Body of pancreas (tissue), 4 donors: ENCODE measurements at places on chromosomes 1 and 21. TPM values are rescaled to one million over a fixed set of nuclear protein-coding genes. Genes with fewer than 3 reads are reported as not detected.

DNA sequence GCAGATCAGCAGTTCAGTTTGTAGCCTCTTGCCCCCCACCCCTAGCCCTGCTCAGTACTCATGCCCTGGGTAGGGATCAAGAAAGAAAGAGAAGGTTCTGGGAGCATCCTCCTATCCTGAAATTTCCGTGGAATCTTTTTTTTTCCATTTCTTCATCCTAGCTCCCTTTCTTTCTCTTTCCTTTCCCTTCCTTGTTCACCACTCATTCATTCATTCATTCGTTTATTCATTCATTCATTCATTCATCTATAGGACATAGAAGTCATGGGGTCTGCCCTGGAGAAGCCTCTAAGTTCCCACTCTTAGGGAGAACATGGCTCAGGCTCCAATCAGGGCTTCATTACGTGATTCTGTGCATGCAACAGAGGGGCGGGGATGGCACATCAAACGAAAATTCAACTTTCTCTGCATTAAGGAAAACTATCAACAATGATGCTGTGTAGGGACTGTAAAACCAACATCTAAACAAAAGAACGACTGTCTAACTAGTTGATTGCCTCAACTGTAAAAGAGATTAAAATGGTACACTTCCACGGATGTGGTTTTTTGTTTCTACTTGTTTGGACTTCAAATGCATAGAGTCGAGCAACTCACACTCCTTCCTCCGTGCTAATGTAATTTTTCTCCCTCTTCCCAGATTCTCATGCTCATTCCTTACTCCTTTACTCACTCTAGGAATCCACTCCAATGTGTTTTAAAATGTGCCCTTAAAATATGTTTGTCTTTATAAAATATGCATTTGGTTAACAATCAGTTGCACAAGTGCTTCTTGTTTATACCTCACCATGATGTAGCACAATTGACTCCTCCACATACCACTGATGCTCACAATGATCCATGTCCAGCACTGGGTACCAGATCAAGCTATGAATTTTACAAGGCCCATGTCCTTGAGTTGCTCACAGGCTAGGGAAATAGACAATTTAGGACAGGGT, 101.2 kb upstream of the SLC2A1 start:
- no peak overlapping the region for H3K4me3 ChIP-seq
- H3K4me1 ChIP-seq: no peaks in the 10 kb centered on the region
- no peaks in the 10 kb centered on the region for H3K27me3 ChIP-seq
- no peaks in the 10 kb centered on the region for H3K36me3 ChIP-seq

DNA sequence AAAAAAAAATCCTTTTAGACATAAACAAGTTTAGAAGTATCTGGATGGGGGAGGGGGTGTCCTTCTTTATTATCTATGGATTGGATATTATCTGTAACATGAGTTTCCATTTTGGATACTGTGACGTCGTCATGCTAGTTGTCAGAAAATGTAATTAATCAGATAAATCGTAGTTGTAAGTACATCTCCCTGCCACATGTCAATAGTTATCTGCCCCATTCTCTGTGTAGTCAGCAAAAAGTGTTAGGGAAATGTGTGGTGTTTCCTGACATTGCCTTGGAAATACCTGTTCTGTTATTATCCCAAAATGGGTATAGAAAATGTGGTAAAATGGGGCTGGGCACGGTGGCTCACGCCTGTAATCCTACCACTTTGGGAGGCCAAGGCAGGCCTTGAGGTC, 24.6 kb upstream of the SDE2 start:
- no peaks in the 10 kb centered on the region for H3K36me3 ChIP-seq
- peaks cover 2% of the 10 kb centered on the region for H3K4me1 ChIP-seq
- no peaks in the 10 kb centered on the region for H3K27me3 ChIP-seq
- no peak for DNase-seq
- H3K27ac ChIP-seq: no peak overlapping the region
- no peak overlapping the region for H3K4me3 ChIP-seq

DNA sequence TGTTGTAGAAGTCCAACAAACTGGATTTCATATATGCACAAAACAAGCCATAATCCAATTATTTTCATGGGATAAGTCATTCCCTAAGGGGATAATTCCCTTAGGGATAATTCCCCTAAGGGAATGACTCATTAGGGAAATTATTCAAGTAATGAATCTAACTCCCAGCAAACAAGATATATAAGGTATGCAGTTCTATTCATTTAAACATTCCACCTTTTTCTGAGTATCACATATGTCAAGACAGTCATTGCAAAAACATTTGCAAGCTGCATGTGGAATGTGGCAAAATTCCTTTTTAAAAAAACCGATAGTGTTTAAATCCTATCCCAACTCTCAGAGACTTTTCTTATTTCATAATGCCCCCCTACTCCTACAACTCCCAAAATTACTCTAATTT, 131.2 kb downstream of the AKT3 start:
- no peaks in the 10 kb centered on the region for H3K27me3 ChIP-seq
- no peaks in the 10 kb centered on the region for H3K36me3 ChIP-seq
- H3K4me3 ChIP-seq: no peak overlapping the region
- no peak overlapping the region for H3K27ac ChIP-seq
- H3K4me1 ChIP-seq: no peaks in the 10 kb centered on the region

DNA sequence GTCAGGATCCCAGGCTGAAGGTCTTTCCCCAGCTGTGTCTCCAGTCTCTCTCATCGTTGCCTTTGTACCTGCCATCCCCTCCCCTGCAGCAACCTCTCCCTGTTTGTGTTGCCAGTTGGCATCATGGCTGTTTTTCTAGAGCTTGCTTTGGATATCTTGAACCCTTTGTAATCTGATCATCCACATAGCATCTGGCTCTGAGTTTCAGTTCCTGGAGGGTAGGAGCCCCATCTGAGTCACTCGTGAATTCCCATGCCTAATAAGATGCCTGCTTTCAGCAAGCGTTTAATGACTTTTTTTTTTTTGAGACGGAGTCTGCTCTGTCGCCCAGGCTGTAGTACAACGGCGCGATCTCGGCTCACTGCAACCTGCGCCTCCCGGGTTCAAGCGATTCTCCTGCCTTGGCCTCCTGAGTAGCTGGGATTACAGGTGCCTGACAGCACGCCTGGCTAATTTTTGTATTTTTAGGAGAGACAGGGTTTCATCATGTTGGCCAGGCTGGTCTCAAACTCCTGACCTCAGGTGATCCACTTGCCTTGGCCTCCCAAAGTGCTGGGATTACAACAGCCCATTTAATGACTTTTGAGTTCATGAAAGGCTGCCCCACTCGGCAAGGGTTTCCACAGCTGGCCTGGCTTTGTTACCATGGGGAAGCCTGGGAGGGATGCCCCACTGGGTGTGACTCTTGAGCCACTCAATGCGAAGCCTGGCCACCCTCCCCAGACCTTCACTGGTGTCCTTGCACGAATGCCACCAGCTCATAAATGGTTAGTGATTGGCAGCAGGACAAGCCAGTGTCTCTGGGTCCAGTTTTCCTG, 11.9 kb downstream of the ALPL start:
- H3K27ac ChIP-seq: no peak overlapping the region
- H3K36me3 ChIP-seq: no peaks in the 10 kb centered on the region
- no peaks in the 10 kb centered on the region for H3K4me1 ChIP-seq
- H3K27me3 ChIP-seq: no peaks in the 10 kb centered on the region

DNA sequence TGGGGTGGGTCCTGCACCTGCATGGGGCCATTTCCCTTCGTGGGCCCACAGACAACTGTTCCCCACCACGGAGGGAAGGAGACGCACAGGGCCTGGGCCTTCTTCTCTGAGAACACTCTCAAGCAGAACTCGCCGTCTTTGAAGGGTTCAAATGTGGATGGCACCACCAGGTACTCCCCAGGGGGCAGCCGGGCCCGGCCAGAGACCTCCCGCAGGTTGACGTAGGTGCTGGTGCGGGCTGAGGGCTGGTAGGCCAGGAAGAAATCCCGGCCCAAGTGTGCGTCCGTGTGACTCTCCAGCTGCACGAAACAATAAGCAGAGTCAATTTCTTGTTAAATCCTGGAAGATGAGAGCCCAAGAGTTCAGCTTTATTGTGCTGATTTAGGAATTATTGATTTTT, 56.4 kb downstream of the CAPN8 start:
- no peak for DNase-seq
- no peaks in the 10 kb centered on the region for H3K36me3 ChIP-seq
- no peaks in the 10 kb centered on the region for H3K27me3 ChIP-seq
- no peak overlapping the region for H3K4me3 ChIP-seq
- no peaks in the 10 kb centered on the region for H3K4me1 ChIP-seq
- no peak overlapping the region for H3K27ac ChIP-seq

DNA sequence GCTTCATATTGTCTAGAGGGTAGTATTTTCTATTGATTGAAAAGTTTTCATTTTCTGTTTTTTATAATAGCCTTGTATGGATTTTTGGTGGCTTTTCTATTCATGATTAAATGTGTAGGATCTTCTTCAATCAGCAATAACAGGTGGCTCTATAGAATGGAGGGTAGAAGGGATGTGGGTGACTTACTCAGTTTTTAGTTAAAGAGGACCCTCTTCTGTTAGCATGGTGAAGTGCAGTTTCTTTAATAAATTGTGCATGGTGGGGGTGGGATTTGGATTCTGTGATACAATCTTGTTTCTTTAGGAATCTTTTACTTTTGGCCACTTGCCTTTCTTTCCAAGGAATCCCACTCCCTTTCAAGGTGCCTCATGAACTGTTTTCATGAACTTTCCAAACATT, 64.7 kb downstream of the SLC35A3 start:
- DNase-seq: no peak
- no peak overlapping the region for H3K27ac ChIP-seq
- H3K4me3 ChIP-seq: no peak overlapping the region
- H3K27me3 ChIP-seq: no peaks in the 10 kb centered on the region
- H3K36me3 ChIP-seq: no peaks in the 10 kb centered on the region
- peaks cover 8% of the 10 kb centered on the region for H3K4me1 ChIP-seq

- H3K4me3 ChIP-seq: no peak overlapping the region
- no peak for DNase-seq
- no peaks in the 10 kb centered on the region for H3K36me3 ChIP-seq
Observed at GRCh38 chr21:15249285-15249993, 184.6 kb upstream of the NRIP1 start.

DNA sequence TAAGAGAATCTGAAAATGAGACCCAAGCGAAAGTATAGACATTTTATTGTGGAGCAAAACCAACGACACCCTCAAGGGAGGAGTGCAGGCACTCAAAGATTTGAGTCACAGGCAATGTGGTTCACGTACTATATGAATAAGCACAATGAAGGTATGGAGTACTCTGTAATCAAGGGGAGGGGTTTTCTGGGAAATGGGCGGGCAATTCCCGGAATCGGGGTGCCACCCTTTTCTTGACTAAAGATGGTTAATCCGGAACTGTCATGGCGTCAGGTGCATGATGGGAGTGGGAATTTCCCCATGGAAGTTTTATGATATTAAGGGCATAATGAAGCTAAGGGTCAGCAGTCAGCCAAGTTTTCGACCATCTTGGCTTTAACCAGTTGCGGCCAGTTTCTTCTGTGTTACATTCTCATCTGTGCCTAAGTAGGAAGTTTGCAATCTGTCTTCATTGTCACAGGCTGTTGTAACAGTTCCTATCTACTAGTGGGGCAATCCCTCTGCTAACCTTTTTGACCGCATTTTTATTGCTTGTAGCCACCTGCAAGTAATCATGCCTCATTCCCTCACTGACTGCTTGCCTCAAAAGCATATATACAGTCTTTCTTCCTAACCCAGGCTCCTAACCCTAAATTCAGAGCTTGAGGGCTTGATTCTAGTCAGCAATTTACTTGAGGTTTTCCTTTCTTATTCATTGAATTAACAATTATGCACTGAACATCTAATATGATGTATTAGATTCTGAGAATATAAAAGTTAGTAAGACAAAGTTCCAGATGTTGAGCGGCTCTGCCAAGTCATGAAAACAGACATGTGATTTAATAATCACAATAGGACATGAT, 775 bp upstream of the AIM2 start:
- no peak overlapping the region for H3K4me3 ChIP-seq
- no peaks in the 10 kb centered on the region for H3K27me3 ChIP-seq
- no peak overlapping the region for H3K27ac ChIP-seq
- DNase-seq: no peak

ZBTB17 gene
- 28.8 TPM for total RNA-seq

DNA sequence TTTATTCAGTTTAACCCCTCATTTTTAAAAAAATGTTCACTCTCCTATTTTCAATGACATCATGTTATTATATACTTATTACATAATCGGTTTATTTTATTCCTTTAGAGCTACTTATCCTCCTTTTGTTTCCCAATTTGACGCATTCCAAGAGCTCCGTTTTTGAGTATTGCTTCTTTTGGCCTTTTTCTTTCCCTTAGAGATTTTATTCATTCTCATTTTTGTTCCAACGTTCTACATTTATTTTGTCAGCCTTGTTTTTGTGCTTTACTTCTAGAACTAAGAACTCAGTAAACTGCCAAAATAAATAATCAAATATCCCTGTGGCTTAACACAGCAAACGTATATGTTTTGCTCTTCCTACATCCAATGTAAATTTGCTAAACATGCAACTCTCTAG, 769.1 kb downstream of the NCAM2 start:
- DNase-seq: no peak
- H3K27me3 ChIP-seq: no peaks in the 10 kb centered on the region
- no peaks in the 10 kb centered on the region for H3K36me3 ChIP-seq
- no peak overlapping the region for H3K27ac ChIP-seq
- H3K4me1 ChIP-seq: no peaks in the 10 kb centered on the region

DNA sequence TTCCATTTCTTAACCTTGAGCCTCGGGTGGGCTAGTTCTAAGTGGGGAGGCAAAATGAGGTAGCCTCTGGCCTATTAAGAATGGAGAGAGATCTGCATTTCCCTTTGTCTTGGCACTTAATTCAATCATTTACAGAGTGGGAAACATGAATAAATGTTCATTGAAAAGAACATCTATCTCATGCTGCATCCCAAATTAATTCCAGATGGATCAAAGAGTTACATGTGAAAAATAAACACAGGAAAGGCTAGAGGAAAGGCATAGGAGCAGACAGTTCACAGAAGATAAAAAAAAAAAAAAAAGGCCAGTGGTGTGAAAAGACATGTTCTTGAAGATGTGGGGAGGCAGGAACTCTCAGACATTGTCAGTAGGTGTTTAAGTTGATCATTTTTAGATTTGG, 35.7 kb upstream of the EPS8L3 start:
- no peak overlapping the region for H3K4me3 ChIP-seq
- peaks cover 1% of the 10 kb centered on the region for H3K4me1 ChIP-seq
- DNase-seq: no peak
- H3K36me3 ChIP-seq: no peaks in the 10 kb centered on the region
- H3K27ac ChIP-seq: no peak overlapping the region
- H3K27me3 ChIP-seq: no peaks in the 10 kb centered on the region
